Esophagus muscularis mucosa (tissue), 4 donors: ENCODE measurements at places on chromosomes 2 and 18. TPM values are rescaled to one million over a fixed set of nuclear protein-coding genes. Genes with fewer than 3 reads are reported as not detected.

GRCh38 chr2:175676813-175677212 lies 325.3 kb downstream of the LNPK start:
- H3K27ac ChIP-seq = no peak overlapping the region
- no peaks in the 10 kb centered on the region for H3K27me3 ChIP-seq
- no peak for DNase-seq
- H3K36me3 ChIP-seq = no peaks in the 10 kb centered on the region
- no peaks in the 10 kb centered on the region for H3K4me1 ChIP-seq
- H3K4me3 ChIP-seq = no peak overlapping the region

Gene CDH20
- 0.06 TPM for total RNA-seq

- H3K27me3 ChIP-seq = no peaks in the 10 kb centered on the region
- H3K27ac ChIP-seq = peak overlapping the region; percentile 17
- H3K36me3 ChIP-seq = no peaks in the 10 kb centered on the region
- DNase-seq = no peak
- no peak overlapping the region for H3K4me3 ChIP-seq
Measured at GRCh38 chr2:134143568-134143967, 110.3 kb upstream of the MGAT5 start.

DNA sequence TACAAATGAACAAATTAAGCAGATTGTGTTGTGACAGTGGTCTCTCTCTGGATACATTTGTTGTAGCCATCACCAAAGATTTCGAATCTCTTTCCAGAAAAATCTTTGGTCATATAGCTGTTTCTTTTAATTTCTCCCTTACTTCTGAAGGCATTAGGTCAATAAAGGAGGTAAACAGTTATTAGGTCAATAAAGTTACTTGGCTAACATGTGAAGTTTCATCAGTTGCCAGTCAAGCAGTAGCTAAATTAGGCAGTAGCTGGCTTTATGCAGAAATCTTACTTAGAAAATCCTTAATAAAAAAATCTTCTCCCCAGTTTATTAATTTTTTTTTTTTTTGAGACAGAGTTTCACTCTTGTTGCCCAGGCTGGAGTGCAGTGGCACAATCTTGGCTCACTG lies 115.5 kb downstream of the MBD5 start:
- no peak for DNase-seq
- no peaks in the 10 kb centered on the region for H3K36me3 ChIP-seq
- no peak overlapping the region for H3K27ac ChIP-seq
- H3K4me1 ChIP-seq = peaks cover 22% of the 10 kb centered on the region
- no peak overlapping the region for H3K4me3 ChIP-seq

Gene ERMN
- total RNA-seq = not detected

Gene UBXN4
- total RNA-seq = 52.7 TPM

DNA sequence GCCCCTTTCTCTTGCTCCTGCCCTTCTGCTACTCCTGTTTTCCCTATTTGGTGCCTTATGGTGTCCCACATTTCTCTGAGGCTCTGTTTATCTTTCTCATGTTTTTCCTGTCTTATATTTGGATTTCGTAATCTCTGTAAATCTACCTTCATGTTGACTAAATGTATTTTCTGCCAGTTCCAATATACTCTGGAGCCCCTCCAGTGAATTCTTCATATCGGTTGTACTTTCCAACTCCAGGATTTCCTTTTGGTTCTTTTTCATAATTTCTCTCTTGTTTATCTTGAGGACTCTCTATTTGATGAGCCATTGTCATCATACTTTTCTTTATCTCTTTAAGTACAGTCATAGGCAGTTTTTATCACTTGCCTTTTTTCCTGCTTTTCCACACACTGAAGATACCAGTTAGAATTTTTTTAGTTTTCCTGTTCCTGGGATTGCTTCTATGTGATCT lies 19.1 kb downstream of the SCLY start:
- H3K27me3 ChIP-seq = no peaks in the 10 kb centered on the region
- H3K4me3 ChIP-seq = no peak overlapping the region
- H3K27ac ChIP-seq = no peak overlapping the region
- no peak for DNase-seq
- peaks cover 33% of the 10 kb centered on the region for H3K36me3 ChIP-seq

GRCh38 chr2:180307096-180307495 lies 300.0 kb upstream of the CWC22 start:
- H3K4me3 ChIP-seq = no peak overlapping the region
- H3K27me3 ChIP-seq = no peaks in the 10 kb centered on the region
- H3K36me3 ChIP-seq = no peaks in the 10 kb centered on the region
- no peak overlapping the region for H3K27ac ChIP-seq
